ENCODE measurements at places on chromosomes 5 and 9.

DNA sequence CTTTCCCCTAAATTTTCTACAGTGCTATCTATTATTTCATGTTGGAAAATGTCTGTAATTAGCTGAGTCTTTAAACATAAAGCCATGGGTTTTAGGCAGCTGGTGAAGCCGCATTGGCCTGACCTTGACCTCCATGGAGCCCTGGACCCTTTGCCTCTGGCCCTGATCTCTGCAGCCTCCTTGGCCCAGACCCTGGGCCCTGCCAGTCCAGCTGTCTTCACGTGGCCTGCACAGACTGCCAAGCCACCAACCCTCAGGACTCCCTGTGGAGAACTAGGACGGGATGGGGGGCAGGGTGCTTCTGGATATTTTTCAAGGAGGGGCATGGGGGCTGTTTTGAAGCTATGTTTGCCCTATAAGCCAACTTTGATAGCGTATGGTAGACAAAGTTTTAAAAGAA, 29.8 kb upstream of the PPARGC1B start:
- no peak for DNase-seq

DNA sequence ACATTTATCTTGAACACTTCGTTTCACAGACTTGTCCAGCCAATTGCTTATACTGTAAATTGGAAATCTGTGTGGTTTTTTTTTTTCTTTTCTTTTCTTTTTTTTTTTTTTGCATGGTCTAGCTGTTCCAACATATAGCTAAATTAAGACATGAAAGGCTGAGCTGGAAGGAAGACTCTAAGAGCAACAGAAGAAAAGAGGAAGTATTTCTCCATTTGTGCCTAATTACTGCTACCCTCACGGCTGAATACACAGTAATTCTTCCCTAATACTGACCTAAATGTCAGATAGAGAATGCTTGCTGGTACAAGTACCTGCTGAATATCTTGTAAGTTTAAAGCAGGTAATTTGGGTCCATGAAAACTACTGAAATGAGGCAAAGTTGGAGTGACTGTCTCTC, 11.0 kb upstream of the HAPLN1 start:
- peak; percentile 54 for DNase-seq

DNA sequence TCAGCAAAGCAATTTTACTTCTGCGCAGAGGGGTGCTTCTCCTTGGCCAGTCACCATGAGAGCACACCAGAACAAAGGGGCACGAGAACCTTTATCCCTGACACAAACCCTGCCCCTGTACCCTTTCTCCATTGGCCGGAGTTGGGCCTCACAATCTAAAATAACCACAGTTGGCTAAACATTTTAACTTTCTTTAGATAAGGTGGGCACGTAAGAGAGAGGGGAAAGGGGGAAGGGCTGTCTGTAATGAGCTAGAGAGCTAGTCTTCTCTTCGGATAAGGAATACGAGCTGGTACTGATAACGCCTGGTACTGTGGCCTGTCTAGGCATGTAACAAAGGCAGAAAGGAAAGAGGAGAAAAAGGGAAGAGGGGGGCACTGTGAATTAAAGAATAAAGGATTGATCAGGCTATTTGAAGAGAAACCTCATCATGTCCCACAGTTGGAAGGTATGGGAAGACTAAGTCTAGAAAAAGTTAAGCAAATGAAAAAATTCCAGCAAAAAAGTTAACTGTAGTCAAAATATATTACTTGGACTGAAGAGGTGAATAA, 1.8 kb upstream of the IARS1 start:
- DNase-seq = peak; percentile 96

DNA sequence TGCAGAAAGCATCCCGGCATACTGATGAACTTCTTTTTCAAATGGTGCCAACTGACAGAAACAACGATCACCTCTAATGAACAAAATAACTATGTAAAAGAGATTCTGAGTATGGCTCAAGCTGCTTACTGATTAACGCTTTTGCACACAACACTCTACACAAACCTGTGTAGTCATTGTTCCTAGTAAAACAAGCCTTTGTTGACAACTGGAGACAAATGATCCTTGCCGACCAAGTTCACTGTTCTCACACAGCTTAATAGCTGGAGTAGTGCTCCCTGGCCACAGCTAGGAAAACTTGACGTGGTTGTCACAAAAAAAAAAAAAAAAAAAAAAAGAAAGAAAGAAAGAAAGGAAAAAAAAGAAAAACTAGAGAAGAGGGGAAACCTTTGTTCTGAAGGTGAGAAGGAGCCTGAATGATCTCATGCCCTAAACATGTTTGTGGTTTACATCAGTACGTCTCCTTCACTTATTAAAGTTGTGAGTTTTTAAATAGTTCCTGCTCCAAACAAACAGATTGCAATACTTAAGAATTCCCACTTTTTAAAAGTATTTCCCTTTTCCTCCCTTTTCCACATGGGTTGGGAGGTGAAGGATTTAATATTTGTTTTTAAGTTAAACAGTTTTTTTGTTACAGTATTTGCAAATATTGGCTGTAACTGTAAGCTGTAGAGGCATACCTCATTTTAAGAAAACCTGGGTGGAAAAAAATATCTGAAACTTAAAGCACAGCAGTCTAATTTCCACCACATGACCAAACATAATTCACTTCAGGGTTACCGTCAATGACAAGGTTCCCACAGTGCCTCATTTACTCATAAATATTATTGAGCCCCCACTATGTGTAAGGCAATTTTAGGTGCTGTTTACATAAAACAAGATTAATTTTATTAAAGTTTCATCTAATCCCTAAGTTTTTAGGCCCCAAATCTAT, 63.7 kb downstream of the GLIS3 start:
- no peak for DNase-seq

GRCh38 chr5:43571237-43571636, 14.4 kb upstream of the PAIP1 start:
- peak; percentile 71 for DNase-seq

GRCh38 chr5:65247594-65247993, 234.1 kb downstream of the ADAMTS6 start:
- DNase-seq = no peak

- peak; percentile 18 for DNase-seq
These were observed 324.3 kb upstream of the RORB start for GRCh38 chr9:74172874-74173273.

DNA sequence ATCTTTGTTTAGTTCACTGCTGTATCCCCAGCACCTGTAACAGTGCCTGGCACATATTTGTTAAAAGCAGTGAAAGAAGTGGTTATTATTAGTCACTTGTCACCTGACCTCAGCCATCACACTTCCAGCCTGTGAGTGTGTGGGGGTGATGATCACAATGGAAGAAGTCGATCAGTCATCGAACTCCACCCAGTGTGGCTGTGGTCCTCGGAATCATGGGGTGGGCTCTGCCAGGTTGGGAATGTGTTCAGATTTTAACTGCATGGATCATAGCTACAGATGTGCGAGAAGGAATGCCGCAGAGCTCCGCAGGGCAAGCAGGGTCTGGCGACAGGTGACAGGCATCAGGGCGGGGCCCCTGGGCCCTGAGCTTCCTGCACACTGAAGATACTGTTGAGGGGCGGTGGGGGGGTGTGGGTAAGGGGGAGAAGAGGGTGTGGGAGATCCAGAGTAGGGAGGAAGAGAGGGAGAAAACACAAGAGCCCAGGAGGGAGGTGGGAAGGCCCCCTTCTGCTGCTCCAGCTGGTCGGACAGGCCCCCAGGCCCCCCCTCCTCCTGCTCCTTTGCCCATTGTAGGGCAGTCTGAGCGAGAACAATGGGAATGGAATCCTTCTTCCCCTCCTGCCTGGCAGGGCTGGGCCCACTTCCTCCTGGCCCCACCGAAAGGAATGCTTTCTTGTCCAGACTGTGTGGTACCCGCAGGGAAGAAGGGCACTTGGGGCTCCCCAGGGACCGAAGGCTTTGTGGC, 89.6 kb downstream of the SPRY4 start:
- no peak for DNase-seq

GRCh38 chr5:34517249-34517648, 138.9 kb upstream of the RAI14 start:
- DNase-seq = no peak

All from OCI-M1 (cell line).